HTR-8/SVneo (cell line): ENCODE measurements at places on chromosomes 11 and 22.

GRCh38 chr11:102398297-102398696, 51.3 kb downstream of the BIRC2 start:
- no peak for DNase-seq

- no peak for DNase-seq
Measured at GRCh38 chr11:91686281-91686680, 538.3 kb upstream of the FAT3 start.

DNA sequence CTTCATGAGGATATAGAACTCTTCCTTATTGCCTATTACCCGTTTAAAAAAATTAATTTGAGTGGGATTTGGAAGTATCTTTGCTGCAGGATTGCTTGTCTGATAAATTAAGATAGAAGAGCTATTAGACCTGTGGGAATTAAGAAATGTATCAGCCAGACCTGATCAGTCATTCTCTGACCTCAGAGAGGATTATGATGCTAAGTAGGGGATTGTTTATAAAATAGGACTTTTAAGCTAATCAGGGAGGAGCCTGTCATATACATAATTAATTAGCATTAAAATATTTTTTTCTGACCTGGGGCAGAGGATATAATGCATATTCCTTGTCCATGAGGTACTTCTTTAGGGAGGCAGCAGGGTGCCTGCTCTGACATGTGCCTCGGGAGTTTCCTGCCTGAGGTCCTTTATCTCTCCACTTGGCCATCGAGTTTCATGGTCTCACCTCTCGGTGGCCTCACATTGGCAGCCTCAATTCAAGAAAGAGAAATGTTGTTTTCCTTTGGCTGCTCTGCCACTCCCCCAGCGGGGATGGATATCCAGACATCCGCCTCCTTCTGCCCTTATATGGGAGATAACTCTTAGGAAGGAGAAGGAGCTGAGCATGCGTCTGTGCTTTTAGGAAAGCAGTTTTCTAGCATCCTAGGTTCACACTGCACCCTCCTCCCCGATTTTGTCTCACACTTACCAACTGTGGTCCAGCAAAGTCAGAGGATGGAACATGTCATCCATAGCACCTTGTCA, 41.1 kb downstream of the DIXDC1 start:
- peak; percentile 87 for DNase-seq

GRCh38 chr11:19345848-19346681, 105.3 kb upstream of the E2F8 start:
- no peak for DNase-seq

GRCh38 chr11:61194981-61195695, 8.2 kb upstream of the PGA3 start:
- DNase-seq: no peak

GRCh38 chr11:119758291-119758690, 29.3 kb upstream of the NECTIN1 start:
- DNase-seq: no peak

- DNase-seq: no peak
Measured at GRCh38 chr11:19493446-19494213, 219.0 kb upstream of the NAV2 start.
